ENCODE measurements at places on chromosomes 6 and 20.

GRCh38 chr20:32707691-32708581 is 34.2 kb upstream of the C20orf203 start:
- no peak for DNase-seq

DNA sequence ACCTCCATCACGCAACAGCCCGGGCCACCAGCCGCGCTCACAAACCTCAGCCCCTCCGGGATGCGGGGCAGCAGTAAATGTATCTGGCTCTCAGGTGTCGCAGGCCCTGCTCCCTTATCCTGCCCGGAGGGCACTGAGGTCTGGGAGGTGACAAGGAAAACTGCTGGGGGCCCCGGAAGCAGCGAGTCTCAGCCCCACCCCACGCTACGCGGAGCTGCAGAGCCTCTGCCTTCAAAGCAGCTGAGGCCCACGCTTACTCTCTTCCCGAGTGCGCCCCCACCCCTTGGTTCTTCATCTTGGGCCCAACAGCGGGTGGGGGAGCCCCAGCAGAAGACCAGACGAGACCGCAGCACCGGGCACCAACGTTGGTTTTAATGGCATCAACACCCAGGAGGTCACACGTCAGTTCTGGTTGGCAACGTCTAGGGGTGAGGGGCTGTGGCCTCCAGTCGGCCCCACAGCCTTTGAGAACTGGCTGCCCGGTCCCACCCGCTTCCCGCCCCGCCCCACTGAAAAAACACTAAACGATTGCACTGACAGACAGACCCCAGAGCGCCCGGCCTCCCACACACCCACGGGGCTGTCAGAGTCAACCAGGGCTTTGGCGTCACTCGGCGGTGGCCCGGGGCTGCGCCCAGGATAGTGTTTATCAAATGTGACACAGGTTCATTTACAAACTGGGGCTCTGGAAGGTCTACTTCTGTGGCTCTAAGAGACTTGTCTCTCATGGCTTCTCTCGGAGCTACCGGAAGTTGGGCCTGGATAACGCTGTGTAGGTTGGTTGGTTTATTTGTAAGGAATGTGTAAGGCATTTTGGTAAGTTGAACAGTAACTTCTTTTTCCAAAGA is 43.7 kb downstream of the DSTN start:
- DNase-seq: no peak

DNA sequence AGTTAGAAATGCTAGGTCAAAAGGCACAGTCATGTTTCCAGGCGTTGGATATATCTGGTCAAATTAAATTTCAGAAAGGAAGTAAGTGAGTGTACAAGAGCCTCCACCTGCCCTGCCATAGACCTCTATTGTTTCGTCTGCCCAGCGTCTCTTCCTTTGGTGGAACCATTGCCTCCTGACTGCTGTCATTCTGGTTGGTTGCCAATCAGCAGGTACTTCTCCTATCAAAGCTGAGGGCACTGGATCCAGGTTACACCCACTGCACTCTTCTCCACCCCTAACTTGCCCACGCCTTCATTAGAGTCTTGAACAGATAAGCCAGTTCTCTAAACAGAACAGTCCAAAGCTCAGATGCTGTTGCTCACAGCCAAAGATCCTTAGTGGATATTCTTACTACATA is 2.6 kb upstream of the WFDC5 start:
- no peak for DNase-seq

DNA sequence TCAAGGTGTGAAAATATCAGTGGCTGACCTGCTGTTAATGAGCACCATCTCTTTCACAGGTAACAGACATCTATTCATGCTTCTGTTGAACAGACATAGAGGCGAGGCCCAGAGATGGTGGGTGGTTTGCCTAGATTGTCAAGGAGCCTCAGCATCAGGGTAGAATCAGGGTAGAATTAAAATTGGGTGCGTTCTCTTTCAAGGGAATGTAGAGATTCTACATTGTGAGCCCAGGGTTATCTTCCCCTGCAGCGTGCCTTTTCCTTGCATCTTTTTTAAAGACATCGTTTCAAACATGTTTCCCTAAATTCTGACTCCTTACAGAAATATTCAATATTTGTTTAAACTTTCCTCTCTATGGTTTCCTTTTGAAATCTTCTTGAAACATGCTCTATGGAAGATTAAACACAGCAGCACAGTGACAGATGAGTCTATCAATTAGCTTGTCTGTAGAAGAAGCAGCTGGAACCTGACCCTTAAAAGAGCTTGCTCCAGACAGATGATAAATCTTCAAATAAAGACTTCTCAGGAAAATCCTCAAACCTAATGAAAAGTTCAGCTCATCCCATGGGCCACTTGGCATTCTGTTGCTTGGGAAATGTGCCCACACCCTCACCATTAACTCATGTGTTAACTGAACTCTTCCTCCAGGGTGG is 119.8 kb downstream of the IPCEF1 start:
- DNase-seq: no peak

- no peak for DNase-seq
These were observed 246.7 kb downstream of the TAF4 start for GRCh38 chr20:61818746-61819573.

Measured in tongue (tissue), 3 donors.